ENCODE measurements at places on chromosomes 3 and 15.

GRCh38 chr3:3196148-3196861 is 16.8 kb upstream of the CRBN start:
- no peak for DNase-seq

GRCh38 chr15:39641191-39641889 is 60.5 kb downstream of the THBS1 start:
- DNase-seq: no peak

- no peak for DNase-seq
These were observed 578.6 kb downstream of the PYDC2 start for GRCh38 chr3:192039593-192039992.

DNA sequence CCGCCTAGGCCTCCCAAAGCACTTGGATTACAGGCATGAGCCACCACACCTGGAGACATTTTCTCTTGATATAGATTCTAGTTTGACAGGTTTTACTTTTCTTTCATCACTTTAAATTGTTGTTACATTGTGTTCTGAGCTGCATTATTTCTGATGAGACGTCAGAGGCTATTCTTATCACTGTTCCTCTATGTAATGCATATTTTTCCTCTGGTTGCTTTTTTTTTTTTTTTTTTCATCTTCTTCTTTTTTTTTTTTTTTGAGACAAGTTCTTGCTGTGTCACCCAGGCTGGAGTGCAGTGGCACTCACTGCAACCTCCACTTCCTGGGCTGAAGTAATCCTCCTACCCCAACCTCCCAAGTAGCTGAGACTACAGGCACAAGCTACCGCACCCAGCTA is 41.2 kb downstream of the TRA2B start:
- DNase-seq: no peak

GRCh38 chr3:15097891-15098290 is 1.1 kb downstream of the RBSN start:
- no peak for DNase-seq
